Stomach (tissue), 19 donors: ENCODE measurements at places on chromosomes 1 and 21.

DNA sequence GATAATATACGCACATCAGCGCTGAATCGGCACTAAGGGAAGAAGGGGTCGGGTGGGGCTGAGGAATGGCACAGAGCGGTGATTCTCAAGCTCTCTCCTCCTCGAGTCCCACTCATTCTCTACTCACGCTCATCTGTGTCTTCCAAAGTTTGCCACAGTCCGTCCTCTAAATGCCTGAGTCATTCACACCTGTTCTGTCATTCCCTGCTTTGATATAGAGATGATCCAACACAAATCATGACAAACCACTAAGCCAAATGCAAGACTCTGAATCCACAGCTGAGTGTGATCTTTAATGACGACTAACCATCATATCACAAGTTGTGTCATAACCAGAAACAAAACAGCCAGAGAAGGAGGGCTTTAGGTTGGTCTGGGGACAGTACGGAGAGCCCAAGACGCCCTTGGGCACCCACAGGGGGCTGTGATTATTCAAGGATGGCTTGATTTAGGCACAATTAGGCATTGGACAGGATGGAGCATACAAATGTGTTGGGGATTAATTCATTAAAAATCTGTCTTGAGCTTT is 501.5 kb downstream of the KIF26B start:
- H3K27me3 ChIP-seq: no peaks in the 10 kb centered on the region
- no peaks in the 10 kb centered on the region for H3K4me1 ChIP-seq
- H3K4me3 ChIP-seq: no peak overlapping the region
- DNase-seq: no peak
- H3K36me3 ChIP-seq: no peaks in the 10 kb centered on the region

DNA sequence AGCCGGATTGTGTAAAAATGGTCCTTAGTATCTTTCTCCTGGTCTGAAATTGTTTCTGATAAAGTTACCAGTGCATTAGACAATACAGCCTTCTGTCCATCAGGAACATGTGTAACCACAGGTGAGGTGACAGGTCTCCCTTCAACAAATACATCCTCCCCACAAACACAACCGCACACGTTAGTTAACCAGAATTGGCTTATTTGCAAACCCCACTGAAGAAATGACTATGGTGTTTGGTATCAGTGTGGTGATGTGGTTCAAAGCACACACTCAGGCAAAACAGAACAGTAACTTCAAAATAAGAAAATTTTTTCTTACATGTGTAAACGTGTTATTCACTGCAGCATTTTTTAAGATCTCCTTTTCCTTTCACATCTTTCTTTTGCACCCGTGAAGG is 517.2 kb upstream of the NR5A2 start:
- H3K27ac ChIP-seq: no peak overlapping the region
- no peak overlapping the region for H3K4me3 ChIP-seq
- no peaks in the 10 kb centered on the region for H3K36me3 ChIP-seq

DNA sequence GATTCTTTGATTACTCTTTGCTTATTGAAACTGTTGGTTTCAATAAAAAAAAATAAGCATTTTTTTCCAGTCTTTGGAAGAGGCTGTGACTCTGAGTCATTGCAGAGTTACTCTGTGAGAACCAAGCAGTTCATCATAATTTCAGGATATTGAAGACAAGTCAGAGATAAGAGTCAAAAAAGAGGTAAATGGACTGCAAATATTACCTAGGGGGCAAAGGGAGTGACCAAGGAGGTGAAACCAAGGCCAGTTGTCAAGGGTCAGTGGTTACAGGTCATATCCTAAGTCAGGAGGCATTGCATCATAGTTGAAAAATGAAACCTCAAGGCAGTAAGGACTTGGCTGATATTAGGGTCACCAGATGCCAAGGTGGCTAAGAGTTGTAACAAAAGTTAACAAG is 597.1 kb upstream of the USP24 start:
- H3K36me3 ChIP-seq: no peaks in the 10 kb centered on the region
- no peak overlapping the region for H3K27ac ChIP-seq
- H3K4me3 ChIP-seq: no peak overlapping the region
- DNase-seq: no peak

DNA sequence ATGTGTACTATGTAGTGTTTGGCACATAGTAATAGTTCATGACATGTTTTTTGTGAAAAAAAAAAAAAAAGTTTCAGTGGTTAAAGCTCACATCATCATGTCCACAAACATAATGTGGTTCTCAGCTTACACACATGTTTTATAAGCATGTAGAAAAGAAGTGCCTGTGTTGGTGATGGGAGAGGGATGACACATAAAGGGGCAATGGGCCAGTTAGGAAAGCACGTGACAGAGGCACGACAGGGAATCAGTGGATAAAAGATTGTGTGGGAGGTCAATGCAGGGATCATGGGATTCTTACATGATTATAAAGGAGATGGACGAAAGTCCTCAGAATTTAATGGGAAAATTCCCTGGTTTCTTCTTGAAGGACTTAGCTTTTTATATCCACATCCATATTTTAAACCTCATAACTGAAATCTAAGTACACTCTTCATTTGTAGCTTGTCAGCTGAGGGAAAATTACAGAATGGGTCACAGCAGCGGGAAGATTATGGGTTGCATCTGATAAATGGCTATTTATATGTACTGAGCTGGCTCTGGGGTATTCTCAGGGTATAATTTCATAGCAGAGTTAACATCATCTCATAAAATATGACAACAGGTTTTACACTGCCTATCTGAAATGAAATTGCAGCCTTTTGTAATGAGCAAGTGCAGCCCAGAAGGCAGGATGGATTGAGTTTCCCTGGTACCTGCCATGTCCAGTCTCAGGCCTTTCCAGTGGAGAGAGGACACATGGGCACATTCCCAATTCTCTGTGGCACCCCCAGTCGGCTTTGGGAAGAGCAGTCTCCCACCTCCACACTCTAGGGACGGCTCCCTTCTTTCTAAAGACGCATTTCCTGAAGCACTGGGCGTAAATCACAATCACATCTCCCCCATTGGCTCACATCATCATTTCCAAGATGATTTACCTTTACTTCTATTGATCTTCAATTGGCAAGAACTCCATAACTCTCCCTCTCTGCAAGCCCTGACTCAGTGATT is 42.3 kb upstream of the NHLH2 start:
- DNase-seq: no peak
- no peaks in the 10 kb centered on the region for H3K4me1 ChIP-seq
- no peaks in the 10 kb centered on the region for H3K27me3 ChIP-seq
- no peaks in the 10 kb centered on the region for H3K36me3 ChIP-seq

GRCh38 chr1:79193211-79194079 is 186.9 kb upstream of the ADGRL4 start:
- H3K27ac ChIP-seq: peak overlapping the region; percentile 6
- no peak overlapping the region for H3K4me3 ChIP-seq
- H3K36me3 ChIP-seq: no peaks in the 10 kb centered on the region
- no peak for DNase-seq

GRCh38 chr1:166164995-166165660 is 1.7 kb downstream of the FAM78B start:
- H3K4me1 ChIP-seq: peaks cover 23% of the 10 kb centered on the region
- H3K36me3 ChIP-seq: no peaks in the 10 kb centered on the region
- no peaks in the 10 kb centered on the region for H3K27me3 ChIP-seq
- H3K27ac ChIP-seq: no peak overlapping the region
- peak overlapping the region; percentile 75 for H3K4me3 ChIP-seq
- DNase-seq: peak; percentile 80
